ENCODE measurements at places on chromosomes 13 and 19. TPM values are rescaled to one million over a fixed set of nuclear protein-coding genes. Genes with fewer than 3 reads are reported as not detected.

GRCh38 chr19:2805991-2806649 is 13.5 kb upstream of the ZNF554 start:
- DNase-seq, result no peak

Gene TIMM50
- 57.6 TPM for total RNA-seq

DNA sequence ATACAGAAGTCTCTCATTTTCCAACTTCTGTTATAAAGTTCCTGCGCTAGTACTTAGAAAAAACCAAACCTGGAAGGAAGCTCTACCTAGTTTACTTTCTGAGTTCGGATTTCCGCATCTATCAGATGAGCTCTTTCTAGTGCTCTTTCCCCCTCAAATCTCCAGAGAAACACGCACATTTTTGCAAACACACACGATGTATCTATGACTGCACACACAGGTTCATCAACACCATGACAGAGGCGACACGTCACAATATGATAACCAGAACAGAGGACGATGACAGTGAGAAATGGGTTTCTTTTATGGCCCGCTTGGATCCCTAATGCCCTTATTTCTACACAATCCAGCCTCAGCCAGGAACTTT is 629 bp upstream of the LRRC63 start:
- no peak for DNase-seq

- DNase-seq, result no peak
These were observed 16.8 kb upstream of the COMP start for GRCh38 chr19:18807861-18808331.

DNA sequence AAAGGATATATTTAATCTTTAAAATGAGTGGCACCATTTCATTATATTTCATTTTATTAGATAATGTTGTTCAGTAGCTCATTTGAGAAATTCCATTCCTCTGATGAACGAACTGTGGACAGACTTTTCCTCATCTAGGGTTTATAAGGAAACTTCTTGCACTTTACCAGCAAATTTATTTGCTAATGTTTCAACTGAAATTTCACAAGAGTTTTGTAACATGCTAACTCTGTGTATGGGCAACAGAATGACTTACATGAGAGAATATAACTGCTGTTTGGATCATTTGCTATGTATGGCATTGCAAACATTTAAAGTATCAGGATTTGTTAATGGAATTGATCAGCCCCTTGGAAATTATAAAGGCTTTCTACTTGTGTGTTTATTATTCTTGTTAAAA is 3.7 kb upstream of the IRS2 start:
- no peak for DNase-seq

Gene KLK3
- total RNA-seq, result not detected

GRCh38 chr19:30017172-30017571 is 75.1 kb downstream of the URI1 start:
- DNase-seq, result no peak

Gene AMER2
- total RNA-seq, result not detected

Gene CRLF1
- total RNA-seq, result 13.2 TPM

Gene ETV2
- 0.44 TPM for total RNA-seq

DNA sequence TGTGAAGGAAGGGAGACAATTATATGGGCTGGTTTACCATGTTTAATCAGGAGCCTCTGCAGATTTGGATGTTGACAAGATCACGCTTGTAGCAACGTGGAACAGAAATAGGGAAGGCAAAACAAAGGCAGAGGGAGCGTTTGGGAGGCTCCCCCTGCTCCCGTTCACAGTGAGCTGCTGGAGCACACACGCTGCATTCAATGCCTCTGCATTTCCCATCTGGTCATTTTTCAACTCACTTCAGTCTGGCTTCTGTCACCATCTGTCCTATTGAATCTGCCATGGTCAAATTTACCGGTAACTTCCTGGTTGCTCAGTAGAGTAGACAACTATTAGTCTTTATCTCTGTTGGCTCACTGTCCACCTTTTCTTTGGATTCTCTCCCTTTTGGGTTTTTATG is 91.0 kb downstream of the NHLRC3 start:
- DNase-seq, result no peak

- no peak for DNase-seq
These were observed 7.5 kb downstream of the RASA3 start for GRCh38 chr13:114124921-114125320.

DNA sequence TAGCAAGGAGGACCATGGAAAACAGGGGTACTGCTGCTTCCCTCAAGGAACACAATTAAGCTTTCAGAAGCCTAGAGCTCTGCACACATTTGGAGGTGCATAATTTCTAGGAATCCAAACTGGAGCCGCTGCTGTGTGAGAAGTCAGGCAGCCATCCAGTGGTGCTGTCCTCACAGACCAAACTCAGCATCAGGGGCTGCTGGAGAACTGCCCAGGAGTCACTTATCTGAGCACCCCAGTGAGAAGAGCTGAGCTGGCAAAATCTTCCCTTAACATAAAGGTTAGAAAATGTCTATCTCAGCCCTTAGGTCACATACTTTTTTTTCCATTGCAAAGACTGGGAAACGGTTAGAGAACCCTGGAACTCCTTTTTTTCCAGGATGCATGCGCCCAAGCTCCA is 72.8 kb downstream of the ATP7B start:
- no peak for DNase-seq

DNA sequence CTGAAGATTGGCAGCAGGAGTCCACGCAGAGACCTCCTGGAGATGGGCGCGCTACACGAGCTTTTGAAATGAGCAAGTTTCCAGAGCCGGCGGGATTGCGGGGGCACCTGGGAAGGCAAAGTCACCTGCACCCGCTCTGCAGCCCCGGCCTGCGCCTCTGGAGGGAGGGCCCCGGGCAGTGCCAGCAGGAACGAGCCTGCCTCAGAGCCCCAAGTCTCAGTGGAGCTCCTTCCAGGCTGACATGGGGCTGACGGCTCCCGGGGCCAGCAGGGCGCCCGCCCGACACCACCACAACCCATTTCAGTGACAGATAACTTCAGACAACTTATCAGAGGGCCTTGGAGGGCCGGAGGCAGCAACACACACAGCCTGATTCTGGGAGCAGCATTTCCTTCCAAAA is 45.0 kb downstream of the RASA3 start:
- DNase-seq, result no peak

- DNase-seq, result no peak
These were observed 119.7 kb upstream of the SPATA13 start for GRCh38 chr13:24040835-24041234.

- DNase-seq, result no peak
These were observed 1073.8 kb downstream of the SLITRK5 start for GRCh38 chr13:88745011-88745410.

GRCh38 chr13:112457081-112457480 is 80.9 kb downstream of the SPACA7 start:
- no peak for DNase-seq

DNA sequence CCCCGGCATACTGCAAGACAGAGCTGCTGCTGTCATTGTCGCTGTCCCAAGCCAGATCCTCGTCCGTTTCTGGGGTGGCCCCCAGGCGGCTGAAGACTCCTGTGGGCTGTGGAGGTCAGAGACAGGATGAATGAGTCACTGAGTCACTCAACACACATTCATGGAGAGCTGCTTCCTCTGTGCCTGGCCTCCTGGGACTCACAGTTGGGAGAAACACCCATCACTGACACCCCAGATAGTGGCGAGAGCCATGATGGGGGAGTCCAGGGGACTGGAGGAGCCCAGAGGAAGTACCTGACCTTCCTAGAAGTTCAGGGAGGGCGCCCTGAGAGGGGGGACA is 26.0 kb downstream of the C19orf47 start:
- DNase-seq, result no peak

DNA sequence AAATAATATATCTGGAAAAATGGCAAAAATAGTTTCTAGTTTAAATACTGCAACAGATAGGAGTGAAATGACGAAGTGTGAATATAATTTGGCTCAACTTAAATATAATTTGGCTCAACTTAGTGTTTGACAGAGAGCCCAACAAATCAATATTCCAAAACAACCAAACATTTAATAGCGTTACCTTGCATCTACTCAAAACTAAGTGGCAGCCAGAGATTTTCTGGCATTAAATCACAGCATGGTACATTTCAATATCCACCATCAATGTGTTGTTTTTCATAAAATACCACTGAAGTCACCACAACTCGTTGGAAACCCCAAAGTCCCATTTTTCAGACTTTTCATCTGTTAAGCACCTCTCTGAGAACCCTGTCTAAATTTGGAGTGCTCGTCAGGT is 69.6 kb downstream of the DCLK1 start:
- no peak for DNase-seq

- no peak for DNase-seq
These were observed 58.3 kb downstream of the DOCK9 start for GRCh38 chr13:98919566-98919965.

Gene RXFP2
- total RNA-seq, result not detected

- no peak for DNase-seq
These were observed at the start of gene GRIN2D for GRCh38 chr19:48393559-48394330. Gene GRIN2D (plus strand): TSS chr19:48393668. CDS start chr19:48398393, 4,725 bp downstream.

DNA sequence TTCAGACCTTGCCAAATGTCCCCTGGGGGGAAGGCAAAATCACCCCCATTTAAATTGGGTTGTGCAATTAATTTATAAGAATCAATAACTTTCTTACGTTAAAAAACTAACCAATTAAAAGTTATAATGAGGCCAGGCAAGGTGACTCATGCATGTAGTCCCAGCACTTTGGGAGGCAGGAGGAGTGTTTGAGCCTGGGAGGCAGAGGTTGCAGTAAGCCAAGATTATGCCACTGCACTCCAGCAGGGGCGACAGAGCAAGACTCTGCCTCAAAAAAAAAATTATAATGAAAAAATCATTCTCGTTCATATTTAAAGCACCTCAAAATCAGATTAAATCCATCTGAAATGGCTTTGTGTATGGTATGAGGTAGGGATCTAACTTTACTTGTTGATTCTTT is 18.4 kb upstream of the SIGLEC14 start:
- DNase-seq, result no peak

GRCh38 chr13:95181586-95181985 is 119.7 kb downstream of the ABCC4 start:
- DNase-seq, result no peak
